Activated T-helper 1 cell treated with anti-CD3 and anti-CD28 coated beads, Interleukin-12 subunit alpha, Interleukin-12 subunit beta, Interleukin-2, Interleukin-4 antibody, amounts not matched to agents 30 ng/mL and 10 ng/mL and 1 ng/mL, durations not matched to agents 14 hours and 24 hours and 36 hours (primary cell): ENCODE measurements at places on chromosomes 1 and 21.

DNA sequence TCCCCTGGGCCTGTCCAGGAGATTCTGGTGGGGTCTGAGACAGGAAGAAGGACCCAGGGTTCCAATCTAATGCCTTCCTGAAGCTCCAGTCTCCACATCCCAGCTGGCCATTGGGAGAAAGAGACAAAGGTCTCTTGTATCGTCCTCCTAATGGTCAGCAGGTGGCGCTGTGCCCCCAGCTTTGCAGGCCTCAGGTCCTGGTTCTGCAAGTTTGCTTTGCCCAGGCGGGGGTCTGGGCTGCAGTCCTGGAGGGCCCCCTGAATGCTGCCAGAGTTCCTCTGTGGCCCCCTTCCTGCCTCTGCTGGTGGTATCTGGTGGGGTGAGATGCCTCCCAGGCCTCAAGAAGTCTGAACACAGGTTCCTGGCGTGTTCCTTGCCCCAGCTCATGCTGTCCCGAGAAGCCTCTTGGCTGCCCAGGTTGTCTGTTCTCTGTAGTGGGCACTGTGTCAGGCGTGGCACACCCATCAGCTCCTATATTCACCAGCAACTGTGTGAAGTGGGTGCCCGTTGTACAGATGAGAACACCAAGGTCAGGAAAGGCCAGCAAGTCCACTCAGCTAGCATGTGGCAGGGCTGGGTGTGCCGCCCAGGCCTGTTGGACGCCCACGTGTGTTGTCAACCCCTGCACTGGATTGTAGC, 33.8 kb upstream of the CSF3R start:
- DNase-seq = peak; percentile 15

- DNase-seq = no peak
Observed at GRCh38 chr1:28417441-28417922, 47.9 kb downstream of the PHACTR4 start.

- no peak for DNase-seq
Observed at GRCh38 chr1:31583995-31584868, 7.9 kb downstream of the TINAGL1 start.

- no peak for DNase-seq
Observed at GRCh38 chr21:26146681-26147080, 23.9 kb downstream of the APP start.

GRCh38 chr1:3459051-3459908, 4.8 kb downstream of the ARHGEF16 start:
- no peak for DNase-seq

DNA sequence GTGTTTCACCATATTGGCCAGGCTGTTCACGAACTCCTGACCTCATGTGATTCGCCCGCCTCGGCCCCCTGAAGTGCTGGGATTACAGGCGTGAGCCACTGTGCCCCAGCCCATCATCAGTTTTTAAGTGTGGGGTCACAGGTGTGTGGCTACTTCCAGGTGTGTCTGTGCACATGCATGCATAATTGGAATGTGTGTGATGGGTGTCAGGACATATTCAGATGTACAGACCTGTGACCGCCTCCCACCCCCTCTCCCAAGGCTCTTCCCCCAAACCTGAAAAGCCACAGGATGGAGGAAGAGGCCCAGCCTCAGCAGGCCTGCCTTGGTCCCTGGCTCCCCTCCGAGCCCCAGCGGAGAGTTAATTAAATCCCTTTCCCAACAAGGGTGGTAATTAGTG, 37.3 kb upstream of the CSF3R start:
- DNase-seq = no peak

DNA sequence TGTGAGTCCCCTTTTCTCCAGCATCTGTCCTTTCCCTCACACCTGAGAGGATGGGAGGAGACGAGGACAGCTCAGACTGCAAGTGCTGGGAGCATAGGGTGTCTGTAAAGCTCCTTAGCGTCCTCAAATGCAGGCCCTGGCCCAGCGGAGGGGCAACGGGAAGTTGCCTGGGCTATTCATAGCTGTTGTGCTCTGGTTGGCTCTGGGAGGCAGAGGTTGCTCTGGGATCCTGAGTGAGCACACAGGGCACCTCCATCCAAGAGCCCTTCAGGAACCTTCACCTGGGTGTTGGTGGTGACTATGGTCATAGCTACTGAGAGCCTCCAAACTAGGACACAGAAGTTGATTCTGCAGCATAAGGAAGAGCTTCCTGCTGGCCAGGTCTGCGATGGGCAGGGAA, 2.6 kb downstream of the PADI1 start:
- DNase-seq = no peak

- DNase-seq = no peak
Observed at GRCh38 chr1:45348609-45348965, 8.3 kb upstream of the MUTYH start.

GRCh38 chr1:56525489-56526041, 53.8 kb downstream of the PLPP3 start:
- DNase-seq = no peak

- DNase-seq = no peak
Observed at GRCh38 chr1:65564493-65564892, 144.0 kb downstream of the LEPR start.
